ENCODE measurements at places on chromosomes 3 and 15.

DNA sequence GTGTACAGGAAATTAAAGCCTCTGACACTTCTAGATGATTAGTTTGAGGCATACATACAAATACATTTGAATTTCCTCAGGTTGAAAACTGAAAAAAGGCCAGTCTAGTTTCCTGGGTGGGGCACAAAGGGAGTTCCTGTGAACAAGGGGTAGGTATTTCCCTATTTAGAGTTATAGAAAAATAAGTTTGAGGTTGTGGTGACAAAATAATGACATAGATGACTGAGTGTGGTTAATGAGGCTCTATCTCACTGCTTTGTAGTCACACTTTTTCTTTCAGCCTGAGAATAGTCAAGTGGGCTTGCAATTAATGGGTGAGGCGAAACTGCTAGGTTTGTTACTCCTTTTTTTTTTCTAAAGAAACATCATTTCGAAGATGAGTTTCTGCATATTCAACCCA, 4.3 kb downstream of the SLCO3A1 start:
- DNase-seq = peak; percentile 45

DNA sequence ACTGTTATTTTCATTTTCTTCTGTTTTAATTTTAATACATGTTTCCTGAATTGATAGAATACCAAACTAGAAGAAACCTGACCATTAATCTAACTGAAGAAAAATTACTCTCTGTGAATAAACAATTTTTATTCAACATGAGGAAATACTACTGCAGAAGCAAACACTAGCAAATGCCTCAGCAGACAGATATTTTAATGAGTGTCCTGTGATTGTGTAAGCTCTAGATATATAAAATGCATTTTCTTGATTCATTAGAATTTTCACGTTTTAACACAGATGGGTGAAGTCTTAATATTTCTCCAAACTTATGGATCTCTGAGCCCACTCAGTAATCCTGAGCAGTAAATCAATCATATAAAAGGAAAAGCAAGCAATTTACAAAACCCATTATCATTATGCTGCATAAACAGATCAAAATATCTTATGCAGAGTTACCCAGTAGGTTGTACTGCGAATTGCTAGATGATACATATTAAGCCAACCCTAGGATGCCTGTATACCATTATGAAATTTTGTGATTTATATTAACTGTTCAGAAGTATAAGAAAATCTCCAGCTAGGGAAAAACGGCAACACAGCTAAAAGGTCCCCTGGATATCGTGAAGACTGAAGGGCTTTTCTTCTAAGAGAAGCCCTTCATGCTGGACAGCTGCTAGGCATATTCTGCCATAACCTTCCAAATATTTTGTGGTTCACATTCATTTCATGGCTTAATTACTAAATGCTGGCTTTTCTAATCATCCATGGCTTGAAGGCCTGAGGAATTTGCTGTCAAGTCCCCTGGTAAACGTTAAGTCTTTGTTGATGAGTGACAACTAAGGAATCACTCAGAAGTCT, 157.7 kb upstream of the TGFBR2 start:
- no peak for DNase-seq

GRCh38 chr3:124768812-124769211, 38.6 kb downstream of the UMPS start:
- DNase-seq = peak; percentile 3

GRCh38 chr3:152243301-152243711, 25.4 kb upstream of the MBNL1 start:
- DNase-seq = no peak

- no peak for DNase-seq
Observed at GRCh38 chr3:30501526-30501925, 104.9 kb upstream of the TGFBR2 start.

- peak; percentile 38 for DNase-seq
Observed at GRCh38 chr3:187130346-187131066, 8.8 kb downstream of the RPL39L start.

DNA sequence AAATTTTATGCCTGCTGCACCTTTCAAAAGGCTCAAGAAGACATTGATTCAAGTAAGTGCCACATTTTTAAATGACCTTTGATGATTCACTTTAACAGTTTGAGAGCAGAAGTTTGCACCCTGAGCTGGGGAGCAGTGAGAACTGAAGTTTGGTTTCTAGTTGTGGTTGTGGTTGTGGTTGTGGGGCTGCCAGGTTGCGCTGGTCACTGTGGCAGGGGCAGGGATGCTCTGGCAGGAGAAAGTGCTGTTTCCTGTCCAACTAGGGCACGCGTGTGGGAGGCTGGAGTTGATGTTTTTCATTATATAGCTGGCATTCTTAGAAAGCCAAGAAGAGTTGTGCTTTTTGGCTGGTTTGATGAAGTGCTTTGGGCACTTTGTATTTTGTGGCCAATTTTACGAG, 339.7 kb upstream of the NR2F2 start:
- no peak for DNase-seq

GRCh38 chr3:33799202-33799551, 747 bp downstream of the PDCD6IP start:
- no peak for DNase-seq

DNA sequence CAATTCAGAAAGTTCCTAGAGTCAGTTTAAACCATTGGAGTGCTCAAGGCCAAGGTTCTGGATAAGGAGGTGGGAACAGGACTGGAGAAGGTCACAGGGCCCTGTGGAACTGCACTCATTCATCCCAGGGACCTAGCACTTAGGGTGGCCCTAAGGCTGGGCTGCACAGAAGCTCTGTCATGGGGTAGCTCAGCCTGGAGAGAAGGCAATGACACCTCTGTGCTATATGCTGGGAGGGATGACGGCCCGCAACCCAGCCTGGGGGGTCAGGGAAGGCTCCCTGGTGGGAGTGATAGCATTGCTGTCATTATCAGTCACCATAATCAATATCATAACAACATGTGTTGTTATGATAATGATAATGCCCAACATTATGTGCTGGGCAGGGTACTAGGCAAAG, 13.4 kb downstream of the RBP1 start:
- DNase-seq = no peak

DNA sequence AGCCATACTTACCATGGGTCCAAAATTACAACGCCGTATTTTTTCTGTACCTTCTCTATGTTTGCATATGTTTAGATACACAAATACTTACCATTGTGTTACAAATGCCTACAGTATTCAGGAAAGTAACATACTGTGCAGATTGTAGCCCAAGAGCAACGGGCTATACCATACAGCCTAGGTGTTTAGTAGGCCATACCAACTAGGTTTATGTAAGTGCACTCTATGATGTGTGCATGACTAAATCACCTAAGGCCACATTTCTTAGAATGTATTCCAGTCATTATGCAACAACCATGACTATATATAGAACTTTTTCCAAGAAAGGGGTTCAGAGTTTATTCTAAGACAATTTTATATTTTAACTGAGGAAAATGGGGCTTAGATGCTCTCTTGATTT, 411.7 kb downstream of the MAGI1 start:
- DNase-seq = no peak

DNA sequence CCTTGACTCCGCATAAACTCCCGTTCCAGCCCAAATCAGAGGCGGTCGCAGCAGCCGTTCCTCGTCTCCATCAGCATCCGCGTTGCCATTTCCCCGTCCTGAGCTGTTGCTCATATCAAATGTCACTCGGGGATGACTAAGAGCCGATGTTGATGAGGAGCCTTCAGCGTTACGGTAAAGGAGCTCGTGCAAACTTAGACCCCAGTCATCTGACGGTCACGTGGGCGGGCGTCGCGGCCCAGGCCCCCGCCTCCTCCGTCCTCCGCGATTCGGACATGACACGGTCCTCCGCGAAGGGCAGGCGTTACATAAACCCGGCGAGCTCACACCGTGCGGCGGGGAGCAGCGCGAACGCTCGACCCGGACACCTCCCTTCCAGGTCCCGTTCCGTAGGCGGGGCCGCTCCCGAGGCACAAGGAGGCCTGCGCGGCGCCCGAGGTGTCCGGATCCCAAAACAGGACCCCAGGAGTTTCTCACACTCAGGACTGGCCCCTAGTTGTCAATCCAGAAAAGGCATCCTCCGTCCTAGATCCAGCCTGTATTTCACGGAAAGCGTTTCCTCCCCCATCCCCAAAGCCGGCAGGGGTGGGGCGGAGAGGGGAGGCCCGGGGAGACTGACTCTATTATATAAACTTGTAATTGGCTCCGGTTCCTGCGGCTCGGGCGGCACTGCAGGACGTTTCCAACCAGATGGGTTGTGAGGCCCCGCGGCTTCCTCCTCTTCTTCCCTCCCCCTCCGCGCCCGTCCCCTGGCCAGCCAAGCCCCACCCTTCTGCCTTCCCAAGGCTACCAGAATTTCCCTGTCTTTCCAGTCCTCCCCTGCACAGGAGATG, 100.0 kb upstream of the IGF1R start:
- DNase-seq = peak; percentile 36

- no peak for DNase-seq
Observed at GRCh38 chr15:93026380-93026817, 62.6 kb downstream of the RGMA start.

DNA sequence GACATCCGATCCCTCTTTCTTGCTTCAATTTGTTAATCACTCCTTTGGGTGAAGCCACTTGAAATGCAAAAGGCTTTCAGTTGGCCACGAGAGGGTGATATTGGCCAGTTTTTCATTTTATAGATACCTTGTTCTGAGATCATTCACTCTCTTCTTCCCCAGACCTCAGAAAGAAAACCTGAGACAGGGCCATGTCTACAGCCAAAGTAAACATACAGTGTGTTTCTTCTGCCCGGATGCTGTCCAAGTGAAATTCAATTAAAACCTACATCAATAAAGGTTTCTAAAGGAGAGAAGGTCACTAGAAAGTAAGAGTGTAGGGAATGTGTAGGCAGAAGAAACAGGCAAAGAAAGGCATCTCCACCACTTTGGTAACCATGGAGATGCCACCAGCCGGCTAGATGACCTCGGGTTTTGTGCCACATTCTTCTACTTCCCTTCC, 39.5 kb upstream of the FMN1 start:
- DNase-seq = no peak

- DNase-seq = no peak
Observed at GRCh38 chr3:64019271-64019670, 4.0 kb downstream of the PSMD6 start.

DNA sequence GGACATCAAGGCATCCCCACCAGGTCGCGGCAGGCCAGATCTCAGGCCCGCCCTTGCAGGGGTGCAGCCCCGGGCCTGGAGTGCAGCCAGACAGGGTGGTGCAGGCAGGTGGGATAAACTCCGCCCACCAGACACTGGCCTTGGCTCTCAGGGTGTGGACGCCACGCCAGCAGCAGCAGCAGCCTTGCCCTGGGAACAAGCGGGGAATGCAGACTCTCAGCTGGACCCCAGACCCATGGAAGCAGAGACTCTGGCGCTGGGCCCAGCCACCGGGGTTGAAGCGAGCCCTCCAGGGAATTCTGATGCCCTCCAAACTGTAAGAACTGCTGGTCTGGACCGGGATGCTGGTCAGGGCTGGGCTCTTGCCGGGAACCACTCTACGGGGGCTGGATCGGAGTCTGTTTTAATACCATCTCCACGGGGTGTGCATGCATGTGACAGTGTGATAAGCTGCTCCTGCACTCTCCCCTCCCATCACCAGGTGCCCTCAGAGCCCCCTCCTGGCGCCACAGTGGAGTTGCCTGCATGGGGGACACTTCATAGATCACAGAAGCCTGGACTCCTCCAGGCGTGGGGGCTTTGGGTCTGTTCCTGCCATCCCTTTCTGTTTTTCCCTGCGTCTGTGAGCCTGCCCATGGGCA, 142.7 kb downstream of the NSMCE3 start:
- DNase-seq = no peak

DNA sequence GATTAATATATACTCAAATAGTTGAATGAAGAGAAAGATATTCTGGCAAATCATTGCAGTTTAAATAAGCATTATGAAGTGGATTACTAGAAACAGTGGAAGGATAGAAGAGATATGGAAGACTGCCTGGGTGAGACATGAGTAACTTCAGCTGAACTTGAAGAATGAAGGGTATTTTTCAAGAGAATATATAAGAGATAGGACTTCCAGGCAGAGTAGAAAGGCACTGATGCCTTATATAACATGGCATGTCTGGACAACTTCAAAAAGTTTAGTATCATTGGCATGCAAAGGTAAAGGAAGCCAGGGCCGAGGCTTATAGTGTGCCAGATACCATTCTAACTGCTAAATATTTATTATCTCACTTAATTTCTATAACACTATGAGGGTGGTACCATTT, 126.5 kb upstream of the SLC7A14 start:
- DNase-seq = no peak

DNA sequence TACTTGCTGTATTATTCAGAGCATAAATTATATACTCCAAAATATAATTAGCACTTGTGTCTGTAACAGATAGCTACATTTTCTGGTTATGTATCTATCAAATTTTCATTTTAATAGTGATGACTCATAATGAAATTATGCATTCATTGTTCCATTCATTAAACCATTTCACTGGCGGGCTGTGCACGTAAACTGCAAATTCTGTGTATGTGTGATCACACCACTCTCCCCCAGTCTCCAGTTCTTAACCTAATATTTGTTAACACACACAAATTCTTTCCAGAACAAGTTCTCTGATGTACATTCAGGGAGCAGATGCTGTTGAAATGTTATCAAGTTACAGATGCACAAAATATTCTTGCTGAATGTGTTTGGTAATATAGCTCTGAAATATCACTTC, 3.8 kb upstream of the KCNMB2 start:
- no peak for DNase-seq

GRCh38 chr15:80418892-80419537, 14.8 kb downstream of the ARNT2 start:
- DNase-seq = no peak

DNA sequence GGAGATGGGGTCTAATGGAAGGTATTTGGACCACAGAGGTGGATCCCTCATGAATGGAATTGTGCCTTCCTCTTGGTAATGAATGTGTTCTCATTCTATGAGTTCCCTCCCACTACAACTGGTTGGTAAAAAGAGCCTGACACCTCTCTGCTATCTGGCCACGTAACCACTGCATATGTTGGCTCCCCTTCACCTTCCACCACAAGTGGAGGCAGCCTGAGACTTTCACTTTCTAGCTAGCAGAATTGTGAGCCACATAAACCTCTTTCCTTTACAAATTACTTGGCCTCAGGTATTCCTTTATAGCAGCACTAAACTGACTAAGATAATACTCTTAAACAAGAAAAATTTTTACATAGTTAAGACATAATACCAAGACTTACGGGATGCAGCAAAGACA, 155.3 kb downstream of the NR1I2 start:
- DNase-seq = peak; percentile 42

DNA sequence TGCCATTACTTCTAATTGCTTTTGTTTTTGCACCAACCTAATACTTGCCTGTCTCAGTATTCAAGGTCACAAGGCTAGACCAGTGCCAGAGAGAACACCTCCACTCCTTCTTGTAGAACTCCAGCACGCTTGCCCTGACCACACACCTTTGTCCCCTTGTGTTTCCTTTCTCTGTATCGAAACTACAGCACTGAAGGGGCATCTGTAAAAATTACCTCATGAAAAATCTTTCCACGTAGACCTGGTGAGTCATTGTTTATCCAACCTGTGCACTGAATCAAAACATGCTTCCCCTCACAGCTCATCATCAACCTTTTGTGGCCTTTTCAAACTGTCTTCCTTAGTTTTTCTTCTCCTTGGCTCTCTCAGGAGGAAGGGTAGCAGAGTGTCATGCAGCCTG, 259.5 kb downstream of the THRB start:
- no peak for DNase-seq
